ENCODE measurements at places on chromosomes 3 and 15.

GRCh38 chr3:42179110-42179725 lies 86.8 kb downstream of the CCK start:
- peak; percentile 74 for DNase-seq

DNA sequence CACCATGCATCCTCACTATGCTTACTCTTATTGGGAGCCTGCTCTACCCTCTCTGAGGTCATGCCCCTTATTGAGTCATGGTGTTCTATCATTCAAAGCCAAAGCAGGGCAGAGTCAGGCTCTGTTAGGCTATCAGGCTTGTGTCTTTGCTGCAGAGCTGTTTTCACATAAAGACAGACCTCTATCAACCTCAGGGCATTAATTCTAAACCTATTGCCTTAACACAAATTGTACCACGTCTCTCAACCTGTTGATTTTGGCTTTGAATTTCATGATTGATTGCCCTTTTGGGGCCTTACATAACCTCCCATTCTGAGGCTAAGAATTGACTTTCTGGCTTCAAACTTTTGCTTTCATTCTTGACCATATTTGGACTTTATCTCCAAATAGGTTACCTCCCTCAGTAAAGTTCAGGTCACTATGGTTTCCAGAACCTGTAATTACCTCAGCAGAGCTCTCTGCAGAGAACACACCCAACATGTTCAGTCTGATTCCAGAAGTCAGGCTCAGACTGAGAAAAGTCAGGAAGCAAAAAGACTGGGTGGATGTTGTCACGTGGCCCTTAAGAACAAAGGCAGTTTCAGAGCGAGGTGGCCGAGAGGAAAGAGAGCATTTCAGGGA lies 221.4 kb upstream of the NANOGP8 start:
- DNase-seq = no peak

GRCh38 chr3:32996048-32996754 lies 44.8 kb downstream of the CCR4 start:
- no peak for DNase-seq

- DNase-seq = no peak
Observed at GRCh38 chr15:80940331-80940730, 49.3 kb downstream of the MESD start.

- peak; percentile 94 for DNase-seq
Observed at GRCh38 chr15:68229386-68230156, at the start of gene CLN6. TSS of gene CLN6 (minus strand) at chr15:68229728. CDS start at chr15:68229584, 144 bp downstream.

DNA sequence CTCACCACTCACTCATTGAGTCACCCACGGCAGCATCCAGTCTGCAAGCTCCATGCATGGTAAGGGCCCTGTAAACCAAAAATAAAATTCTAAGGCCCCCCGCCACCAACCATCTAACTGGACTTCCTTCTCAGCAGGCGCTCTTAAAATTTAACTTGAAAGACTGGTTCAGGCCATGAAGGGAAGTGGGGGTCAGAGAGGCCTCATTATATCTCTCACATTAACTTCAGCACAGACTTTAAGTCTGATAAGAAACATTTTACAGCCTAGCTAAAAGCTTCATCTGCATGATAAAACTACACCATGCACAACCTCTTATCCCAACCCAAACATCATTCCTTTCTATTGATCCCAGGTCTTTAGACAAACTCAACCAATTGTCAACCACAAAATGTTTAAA lies 38.5 kb downstream of the FBLN2 start:
- DNase-seq = peak; percentile 58

DNA sequence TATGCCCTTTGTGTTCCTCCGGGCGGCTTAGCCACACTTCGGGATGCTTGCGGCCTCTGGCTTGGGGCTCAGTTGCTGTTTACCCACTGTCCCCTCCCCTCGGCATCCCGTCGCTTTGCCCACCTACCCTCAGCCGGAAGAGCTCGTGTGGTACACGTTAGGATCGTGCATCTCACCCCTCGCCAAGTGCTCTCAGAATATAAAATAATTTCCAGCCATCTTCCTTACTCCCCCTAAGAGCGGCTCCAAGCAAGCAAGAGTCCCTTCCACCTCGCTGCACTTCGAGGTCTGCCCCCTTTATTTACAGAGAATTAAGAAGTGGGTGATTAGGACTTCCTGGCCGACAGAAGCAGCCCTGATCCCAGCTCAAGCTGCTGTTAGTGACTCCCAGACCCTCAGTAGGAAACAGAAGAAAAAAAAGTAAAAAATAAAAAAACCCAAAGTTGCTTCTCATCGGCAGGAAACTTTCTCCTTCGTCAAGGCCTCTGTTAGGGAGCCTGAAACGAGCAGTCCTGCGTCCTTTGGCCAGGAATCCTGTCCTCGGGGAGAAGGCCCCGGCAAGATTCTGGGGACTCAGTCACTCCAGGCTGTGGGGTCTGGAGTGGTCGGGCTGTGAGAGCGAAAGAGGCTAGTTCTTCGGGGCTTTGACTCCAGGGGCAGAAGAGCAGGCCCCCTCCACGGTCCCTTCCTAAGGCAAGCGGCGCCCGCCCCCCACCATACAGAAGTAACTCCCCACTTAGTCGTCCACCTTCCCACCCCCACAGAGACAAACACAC lies 3.0 kb downstream of the MEIS2 start:
- DNase-seq = peak; percentile 67
